ENCODE measurements at places on chromosomes 1 and 21.
A peak's percentile ranks its signal among the peaks of the same experiment; 100 is the strongest.

DNA sequence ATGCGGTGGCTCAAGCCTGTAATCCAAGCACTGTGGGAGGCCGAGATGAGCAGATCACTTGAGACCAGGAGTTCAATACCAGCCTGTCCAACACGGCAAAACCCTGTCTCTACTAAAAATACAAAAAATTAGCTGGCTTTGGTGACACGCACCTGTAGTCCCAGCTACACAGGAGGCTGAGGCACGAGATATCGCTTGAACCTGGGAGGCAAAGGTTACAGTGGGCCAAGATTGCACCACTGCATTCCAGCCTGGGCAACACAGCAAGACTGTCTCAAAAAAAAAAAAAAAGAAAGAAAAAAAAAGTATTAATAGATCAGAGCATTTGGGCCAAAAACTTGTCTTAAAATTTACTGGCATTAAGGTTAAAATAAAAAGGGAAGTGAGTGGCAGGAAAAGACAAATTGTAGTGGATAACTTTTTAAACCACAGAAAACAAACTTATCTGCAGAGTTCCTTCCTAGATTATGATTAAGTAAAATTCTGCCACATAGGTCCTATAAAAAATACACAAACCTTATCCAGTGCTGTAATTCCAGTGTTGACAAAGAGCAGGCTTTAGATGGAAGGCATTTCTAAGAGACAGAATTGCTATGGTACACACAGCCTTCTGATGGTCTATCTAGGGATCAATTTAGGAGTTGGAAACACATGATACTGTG lies 53.3 kb downstream of the EIF4G3 start:
- no peak for DNase-seq

DNA sequence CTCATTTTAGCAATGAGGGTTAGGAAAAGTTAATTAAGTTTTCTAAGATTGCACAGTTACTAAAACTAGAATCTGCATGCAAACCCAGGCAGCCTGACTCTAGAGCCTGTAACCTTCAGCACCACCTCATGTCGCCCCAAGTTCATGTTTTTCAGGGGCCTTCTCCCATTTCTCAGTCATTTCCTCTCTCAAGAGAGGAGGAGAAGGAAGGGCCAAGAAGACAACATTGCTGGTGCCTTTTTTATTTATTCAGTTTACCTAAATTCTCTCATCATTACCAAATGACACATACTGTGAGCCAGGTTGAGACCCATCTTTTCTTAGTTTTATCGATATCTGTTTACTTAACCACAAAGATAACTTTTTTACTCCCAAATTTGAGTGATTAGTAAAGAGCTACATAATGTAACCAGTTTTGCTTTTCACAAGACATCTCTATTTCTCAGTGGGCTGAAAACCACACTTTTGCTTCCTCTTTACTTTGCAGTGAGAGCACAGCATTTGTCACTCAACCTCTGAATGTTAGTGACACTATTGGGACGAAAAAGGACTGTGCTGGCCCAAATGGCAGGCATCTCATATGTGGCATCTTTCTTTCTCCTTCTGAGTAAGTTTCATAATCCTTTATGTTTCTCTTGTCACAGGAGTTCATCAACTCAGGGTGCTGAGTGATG lies at the start of gene CD101:
Gene CD101 (plus strand): TSS at position 507 of the 674 bp plus-strand sequence. CDS start 58 bp downstream, at position 565.
- peak; percentile 70 for DNase-seq

DNA sequence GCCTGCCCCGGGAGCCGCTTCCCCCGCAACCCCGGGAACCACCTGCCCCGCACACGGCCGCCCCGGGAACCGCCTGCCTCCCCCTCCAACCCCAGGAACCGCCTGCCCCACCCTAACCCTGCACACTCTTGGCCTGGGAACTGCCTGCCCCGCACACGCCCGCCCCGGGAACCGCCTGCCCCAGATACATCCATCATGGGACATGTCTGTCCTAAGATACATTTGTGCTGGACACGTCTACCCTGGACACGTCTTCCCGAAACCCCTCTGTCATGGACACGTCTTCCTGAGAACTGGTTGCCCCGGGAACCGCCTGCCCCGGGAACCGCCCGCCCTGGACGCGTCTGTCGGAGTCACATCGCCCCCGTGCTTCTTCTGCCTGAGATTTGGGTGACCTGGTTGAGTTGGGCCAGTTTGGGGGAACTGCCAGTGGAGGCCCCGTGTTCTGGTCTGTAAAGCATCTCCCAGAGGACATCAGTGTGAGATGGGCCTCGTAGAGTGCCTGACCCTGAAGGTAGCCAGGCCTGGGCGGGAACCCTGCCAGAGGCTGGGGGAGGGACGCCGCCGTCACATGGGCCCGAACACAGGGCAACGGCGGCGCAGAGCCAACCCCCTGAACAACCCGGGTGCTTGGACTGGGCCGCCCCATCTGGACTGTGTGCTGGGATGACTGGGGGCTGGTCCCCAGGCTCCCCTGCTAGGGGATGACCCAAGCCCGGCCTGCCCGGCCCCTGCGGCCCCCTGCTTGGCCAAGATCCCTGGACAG lies 3.6 kb downstream of the PERM1 start:
- no peak for DNase-seq

GRCh38 chr1:182050481-182051448 lies 10.7 kb downstream of the ZNF648 start:
- no peak for DNase-seq

GRCh38 chr1:14522926-14523241 lies 75.6 kb upstream of the KAZN start:
- peak; percentile 6 for DNase-seq

GRCh38 chr21:44656868-44657267 lies 864 bp upstream of the KRTAP12-3 start:
- no peak for DNase-seq

DNA sequence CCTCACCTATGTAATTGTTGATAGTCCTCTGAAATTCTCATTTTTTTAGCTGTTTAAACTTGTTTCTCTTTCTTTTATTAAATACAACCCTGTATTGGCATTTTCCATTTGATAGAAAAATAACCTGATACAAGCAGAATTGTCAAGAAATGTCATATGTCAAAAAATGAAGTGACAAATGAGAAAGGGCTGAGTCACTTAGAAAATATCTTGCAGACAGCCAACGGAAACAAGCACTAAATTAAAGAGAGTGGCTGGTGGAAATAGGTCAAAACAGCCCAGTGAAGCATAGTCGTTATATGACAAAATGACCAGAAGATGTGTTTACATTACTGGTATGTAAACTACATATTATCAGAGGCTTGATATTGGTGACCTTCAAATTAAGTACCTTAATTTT lies 484.4 kb downstream of the PLA2G4A start:
- no peak for DNase-seq

- DNase-seq, result no peak
These were observed 14.7 kb upstream of the SPRR5 start for GRCh38 chr1:152932170-152932811.

DNA sequence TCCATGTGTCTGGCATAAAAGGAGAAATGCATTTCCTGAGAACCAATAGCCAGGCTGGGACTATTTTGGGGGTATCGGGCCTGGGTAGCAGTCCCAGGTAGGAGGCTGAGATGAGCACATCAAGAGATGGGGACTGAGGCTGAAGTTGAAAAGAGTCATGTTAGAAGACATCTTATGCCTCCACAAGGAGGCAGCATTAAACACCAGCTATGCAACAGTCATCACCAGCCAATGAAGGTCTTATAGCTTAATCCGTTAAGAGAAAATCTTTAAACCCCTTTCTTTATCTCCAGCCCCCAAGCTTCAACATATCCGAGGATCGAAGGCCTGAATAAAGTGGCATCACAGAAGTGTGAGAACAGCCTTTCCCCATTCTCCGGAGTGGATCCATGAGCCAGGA lies 640.7 kb upstream of the PTBP2 start:
- DNase-seq, result no peak

GRCh38 chr1:228148196-228148861 lies 1.4 kb upstream of the GJC2 start:
- DNase-seq, result no peak

- DNase-seq, result peak; percentile 29
These were observed 685 bp upstream of the VAMP4 start for GRCh38 chr1:171742577-171742922.

DNA sequence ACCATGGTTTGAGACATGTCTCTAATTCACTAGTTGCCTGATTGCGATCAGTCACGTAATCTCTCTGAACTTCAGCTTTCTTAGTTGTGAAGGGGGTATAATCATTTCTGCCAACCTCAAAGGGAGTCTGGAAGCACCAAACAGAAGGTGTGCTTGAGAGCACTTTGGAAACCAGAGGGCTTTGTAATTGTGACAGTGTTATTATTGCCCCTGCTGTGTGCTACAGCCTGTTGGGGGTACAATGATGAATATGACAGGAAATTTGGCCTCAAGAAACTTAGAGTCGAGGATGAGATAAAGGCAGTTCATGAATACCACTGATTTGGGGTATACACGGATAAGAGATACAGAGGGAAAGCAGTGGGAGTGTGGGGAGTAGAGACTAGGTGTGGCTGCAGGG lies 150.2 kb upstream of the CD34 start:
- DNase-seq, result no peak

GRCh38 chr21:45208627-45208951 lies 79.1 kb downstream of the POFUT2 start:
- DNase-seq, result peak; percentile 35

DNA sequence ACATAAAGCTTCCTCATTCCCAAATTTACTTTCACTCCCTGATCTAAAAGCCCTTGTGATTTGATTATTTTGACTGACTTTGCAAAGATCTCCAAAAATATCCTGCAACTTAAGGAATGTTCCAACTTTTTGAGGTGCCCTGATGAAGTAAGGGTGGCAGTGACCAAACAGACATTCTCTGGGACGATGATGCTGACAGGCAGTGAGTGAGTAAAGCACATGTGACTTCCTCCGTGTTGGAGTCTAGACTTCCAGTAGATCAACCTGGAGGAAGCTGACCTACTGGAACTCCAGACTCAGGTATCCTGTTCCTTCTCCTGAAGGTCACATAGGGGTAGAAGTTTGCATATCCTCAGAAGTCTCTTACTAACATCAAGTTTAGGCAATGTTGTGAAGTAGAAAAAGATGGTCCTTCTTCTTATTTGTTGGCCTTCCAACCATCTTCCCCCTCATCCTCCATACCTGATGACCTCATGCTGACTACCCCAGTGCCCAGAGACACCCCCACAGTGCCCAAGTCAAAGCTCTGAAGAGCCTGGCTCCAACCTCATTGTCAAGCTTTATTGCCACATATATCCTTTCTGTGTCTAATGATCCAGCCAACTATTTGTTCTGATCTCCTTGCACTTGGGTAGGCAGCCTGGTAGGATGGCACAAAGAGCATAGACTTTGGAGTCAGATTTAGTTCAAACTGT lies 16.0 kb downstream of the TNFSF4 start:
- DNase-seq, result no peak

DNA sequence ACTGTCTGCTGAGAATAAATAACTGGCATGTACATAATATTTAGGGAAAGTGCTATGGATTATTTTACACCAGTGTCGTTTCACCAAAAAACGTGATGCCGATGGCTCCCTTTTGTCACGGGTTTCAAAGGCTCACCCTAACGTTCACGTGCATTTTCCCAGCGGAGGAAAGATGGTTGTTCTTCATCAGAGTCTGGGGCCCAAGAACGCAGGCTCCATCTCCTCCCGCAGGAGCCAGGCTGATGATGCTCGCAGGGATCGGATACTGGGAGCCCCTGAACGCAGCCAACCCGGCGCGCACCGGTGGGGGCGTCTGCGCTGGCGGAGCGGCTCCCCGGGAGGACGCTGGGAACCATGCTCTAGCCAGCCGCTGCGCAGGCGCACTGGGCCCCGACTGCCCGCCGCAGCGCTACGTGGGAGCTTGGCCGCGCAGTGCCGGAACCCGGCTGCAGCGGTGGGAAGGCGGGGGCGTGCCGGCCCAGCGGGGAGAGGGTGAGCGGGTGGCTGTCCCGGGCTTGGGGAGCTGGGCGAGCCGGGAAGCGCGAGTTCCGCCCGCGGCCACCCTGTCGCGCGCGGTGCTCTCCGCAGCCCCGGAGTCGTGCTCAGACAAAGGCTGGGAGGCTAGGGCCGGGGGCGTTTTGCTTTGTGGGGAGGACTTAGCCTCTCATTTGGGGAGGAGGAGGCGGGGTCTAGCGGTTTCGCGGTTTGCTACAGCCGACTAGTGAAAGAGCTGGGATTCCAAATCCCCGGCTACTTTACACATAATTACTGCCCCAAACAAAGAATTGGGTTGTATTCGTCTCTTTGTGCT lies at the start of gene ZFP69B:
Gene ZFP69B (plus strand): TSS at position 793 of the 811 bp plus-strand sequence. CDS start 486 bp downstream, outside the sequence.
- peak; percentile 96 for DNase-seq

DNA sequence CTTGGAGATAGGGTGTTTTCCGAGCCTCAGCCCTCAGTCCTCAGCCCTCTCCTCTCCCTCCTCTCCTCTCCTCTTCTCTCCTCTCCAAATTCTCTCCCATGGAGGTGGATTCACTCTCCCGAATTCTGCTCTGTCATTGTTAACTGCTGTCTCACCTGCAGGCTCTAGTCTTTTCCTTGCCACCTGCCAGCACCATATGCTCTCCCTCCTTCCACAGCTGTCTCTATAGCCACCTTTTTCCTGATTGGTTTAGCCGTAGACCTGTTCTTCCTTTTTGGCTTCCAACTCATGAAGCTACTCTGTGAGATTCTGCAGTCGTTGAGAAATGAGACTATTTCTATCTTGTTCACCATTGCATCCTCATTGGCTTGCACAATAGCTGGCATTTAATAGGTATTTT lies 19.7 kb downstream of the COG2 start:
- no peak for DNase-seq

- no peak for DNase-seq
These were observed 53.2 kb downstream of the C1orf198 start for GRCh38 chr1:230814949-230815692.

DNA sequence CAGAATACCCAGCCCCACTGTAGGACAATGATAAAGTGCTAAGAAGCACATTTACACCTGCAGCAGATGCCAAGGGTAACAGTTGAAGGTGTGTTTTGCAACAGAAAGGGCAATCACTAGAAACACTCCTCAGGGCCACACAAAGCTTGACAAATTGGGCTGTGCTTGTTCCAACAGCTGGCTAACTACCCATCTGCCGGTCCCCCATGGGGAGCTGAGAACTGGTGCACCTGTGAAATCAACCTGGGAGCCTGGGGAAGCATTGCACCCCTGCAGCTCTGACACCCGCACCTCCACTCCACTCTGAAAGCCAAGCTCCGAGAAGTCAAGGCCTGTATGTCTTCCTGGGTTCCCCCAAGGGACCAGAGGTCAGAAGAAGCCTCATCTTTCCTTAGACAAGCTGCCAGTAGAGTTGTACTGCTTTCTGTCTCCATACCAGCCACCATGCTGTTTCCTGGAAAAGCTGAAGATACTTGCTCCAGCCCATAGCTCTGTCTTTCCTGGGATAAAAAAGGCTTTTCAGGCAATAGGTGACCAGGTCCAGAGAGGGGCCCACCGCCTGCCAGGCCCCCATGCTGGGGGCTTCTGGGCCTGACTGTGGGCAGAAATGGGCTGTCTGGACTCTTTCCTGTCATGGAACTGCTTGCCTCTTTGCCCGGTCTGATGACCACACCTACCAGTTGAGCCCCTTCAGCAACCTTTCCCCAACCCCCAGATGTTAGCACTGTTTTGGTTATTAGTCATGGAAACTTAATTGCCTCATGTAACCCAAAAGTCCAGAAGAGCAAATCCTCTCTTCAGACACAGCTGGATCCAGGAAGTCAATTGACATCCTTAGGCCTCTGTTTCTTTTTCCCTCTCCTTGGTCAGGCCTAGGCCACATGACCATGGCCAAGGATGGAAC lies 93.6 kb downstream of the KIF14 start:
- DNase-seq, result no peak
